Fibroblast of skin of right quadriceps (primary cell): ENCODE measurements at places on chromosomes 1 and 21.

GRCh38 chr1:60664086-60664625 lies 418.2 kb upstream of the NFIA start:
- DNase-seq: no peak

- DNase-seq: peak; percentile 86
Measured at GRCh38 chr1:221458447-221459156, 283.3 kb downstream of the DUSP10 start.

- DNase-seq: peak; percentile 18
Measured at GRCh38 chr1:206705726-206706297, 21.1 kb downstream of the MAPKAPK2 start.

GRCh38 chr1:161739865-161740566 lies 9.6 kb upstream of the DUSP12 start:
- no peak for DNase-seq

DNA sequence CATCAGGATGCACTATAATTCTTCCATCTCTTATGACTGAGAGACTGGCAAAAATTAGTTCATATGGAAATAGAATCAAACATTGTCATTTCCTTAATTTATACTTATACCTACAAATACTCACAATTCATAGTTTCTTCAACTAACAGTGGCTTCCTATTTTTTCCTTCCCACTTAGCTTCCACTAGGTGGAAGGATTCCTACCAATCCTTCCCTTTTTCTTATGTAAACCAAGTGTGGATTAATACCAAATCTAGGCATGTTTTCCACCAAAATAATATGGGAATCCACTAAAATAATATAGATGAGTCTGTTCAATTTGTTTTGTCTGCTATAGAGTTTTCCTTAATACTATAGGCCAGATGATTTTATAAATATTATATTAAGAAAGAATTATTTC lies 1537.1 kb downstream of the PLA2G4A start:
- DNase-seq: no peak

GRCh38 chr1:218402786-218403120 lies 57.6 kb downstream of the TGFB2 start:
- DNase-seq: no peak

- DNase-seq: peak; percentile 80
Measured at GRCh38 chr21:15682186-15682895, 47.4 kb upstream of the USP25 start.

DNA sequence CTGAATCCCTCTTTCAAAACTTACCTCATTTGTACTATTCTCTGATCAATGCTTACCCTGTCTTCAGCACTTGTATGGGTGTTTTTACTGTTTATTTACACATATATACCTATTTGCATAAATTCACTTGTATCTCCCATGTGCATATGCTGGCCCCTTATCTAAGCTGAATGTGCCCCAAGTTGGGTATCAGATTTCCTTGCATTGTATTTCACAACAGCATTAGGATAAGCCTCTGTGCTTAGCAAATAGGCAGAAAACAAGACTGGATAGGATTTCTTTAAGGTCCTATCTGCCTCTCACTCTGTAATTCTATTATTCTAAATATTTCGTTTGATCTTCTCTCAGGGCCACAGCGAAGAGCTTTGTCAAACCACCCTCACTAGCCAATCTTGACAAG lies 45.9 kb upstream of the IPO9 start:
- no peak for DNase-seq

GRCh38 chr1:117656202-117656641 lies 50.4 kb downstream of the TENT5C start:
- DNase-seq: no peak

GRCh38 chr1:114113411-114114184 lies 40.1 kb downstream of the SYT6 start:
- DNase-seq: no peak

GRCh38 chr1:181739214-181739613 lies 255.9 kb downstream of the CACNA1E start:
- no peak for DNase-seq

DNA sequence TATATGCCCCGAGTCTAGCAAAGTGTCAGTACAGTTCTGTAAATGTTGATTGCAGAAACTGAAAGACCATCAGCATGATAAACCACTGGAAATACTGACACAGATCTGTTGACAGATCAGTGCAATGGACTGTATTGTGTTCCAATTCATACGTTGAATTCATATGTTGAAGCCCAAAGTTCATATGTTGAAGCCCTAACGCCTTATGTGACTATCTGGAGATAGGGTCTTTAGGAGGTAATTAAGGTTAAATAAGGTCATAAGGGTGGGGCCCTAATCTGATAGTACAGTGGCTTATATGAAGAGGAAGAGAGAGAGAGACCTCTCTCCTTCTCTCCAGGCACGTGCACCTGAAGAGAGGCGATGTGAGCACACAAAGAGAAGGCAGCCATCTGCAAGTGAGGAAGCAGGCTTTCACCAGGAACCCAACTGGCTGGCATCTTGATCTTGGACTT lies 144.7 kb downstream of the MRPL39 start:
- no peak for DNase-seq

- DNase-seq: no peak
Measured at GRCh38 chr21:42843056-42843455, 36.3 kb downstream of the WDR4 start.

DNA sequence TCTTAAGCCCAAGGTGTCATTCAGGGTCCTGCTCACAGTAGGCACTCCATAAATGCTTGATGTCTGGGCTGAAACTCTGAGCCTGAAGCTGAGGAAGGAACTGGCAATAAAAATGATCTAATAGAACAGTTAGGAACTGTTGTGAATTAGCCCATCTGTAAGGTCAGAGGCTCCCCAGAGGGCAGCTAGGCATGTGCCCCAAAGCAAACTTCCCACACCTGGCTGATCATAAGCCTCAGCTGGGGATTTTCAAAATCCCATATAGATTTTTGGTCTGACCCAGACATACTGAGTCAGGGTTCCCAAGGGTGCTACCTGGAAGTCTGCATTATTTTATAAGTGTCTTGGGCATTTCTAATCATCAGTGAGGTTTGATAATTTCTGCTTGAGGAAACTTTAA lies 309.4 kb upstream of the PROX1 start:
- DNase-seq: no peak

DNA sequence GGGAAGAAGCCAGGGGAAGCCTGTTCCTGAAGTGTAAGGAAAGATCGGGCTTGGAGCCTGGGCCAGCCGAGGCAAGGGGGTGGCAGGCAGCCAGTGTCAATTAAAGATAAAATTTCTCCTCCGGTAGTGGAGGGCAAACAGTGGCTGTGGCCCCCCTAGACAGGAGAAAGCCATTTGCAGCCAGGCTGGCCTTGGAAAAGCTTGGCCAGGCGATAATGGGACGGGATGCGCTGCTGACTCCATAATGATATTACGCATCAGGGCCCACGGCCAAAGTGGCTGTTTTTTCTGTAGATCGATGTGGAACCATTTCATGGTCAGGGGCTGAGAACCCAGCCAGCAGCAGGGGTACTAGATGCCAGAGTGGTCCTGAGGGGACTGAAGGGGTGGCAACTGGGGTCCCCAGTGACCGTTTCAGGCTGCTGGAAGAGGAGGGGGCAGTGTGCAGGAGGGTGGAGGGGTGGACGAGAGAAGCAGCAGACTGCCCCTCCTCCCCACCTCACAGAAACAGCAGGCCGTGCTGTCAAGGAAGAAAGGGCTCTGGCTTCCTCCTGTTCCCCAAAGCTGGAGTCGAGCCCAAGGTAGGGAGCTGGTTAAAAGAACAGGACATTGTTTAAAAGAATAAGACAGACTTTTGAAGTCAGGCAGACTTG lies 25.2 kb downstream of the KCNC4 start:
- DNase-seq: no peak

- no peak for DNase-seq
Measured at GRCh38 chr1:7634546-7635240, 136.4 kb upstream of the VAMP3 start.

DNA sequence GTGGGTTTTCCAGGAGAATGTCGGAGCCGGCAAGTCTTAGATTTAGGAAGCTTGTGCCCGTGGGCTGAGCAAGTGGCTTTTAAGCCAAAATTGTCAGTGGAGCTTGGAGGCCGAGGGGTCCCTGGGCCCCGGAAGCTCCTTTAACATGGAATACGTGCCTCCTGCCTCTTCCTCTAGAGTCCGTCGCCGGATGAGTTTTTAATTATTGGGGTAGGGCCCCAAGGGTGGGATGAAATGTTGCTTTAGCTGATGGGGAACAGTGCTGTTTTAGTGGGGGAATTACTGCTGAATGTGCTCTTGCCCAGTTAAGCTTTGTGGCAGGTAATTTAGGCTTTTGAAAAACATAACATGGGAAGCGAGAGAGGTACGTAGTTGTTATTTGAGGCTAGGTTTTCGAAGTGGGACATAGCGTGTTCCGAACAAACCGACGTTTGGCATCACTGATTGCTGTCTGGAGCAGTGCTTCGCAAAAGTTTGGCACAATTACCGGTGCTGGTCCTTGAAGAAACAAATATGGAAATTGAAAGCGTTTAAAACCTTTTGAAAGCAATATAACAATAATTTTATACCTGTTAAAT lies 786 bp downstream of the RPL5 start:
- DNase-seq: no peak

- DNase-seq: no peak
Measured at GRCh38 chr1:10989095-10989494, 23.4 kb upstream of the TARDBP start.

- DNase-seq: no peak
Measured at GRCh38 chr1:110176299-110176956, 26.1 kb downstream of the SLC6A17 start.
